ENCODE measurements at places on chromosomes 16 and 17. TPM values are rescaled to one million over a fixed set of nuclear protein-coding genes. Genes with fewer than 3 reads are reported as not detected.

GRCh38 chr16:62738666-62739460 lies 702.6 kb upstream of the CDH8 start:
- H3K27me3 ChIP-seq, result no peaks in the 10 kb centered on the region
- no peaks in the 10 kb centered on the region for H3K4me1 ChIP-seq
- H3K36me3 ChIP-seq, result no peaks in the 10 kb centered on the region
- no peak overlapping the region for H3K27ac ChIP-seq

DNA sequence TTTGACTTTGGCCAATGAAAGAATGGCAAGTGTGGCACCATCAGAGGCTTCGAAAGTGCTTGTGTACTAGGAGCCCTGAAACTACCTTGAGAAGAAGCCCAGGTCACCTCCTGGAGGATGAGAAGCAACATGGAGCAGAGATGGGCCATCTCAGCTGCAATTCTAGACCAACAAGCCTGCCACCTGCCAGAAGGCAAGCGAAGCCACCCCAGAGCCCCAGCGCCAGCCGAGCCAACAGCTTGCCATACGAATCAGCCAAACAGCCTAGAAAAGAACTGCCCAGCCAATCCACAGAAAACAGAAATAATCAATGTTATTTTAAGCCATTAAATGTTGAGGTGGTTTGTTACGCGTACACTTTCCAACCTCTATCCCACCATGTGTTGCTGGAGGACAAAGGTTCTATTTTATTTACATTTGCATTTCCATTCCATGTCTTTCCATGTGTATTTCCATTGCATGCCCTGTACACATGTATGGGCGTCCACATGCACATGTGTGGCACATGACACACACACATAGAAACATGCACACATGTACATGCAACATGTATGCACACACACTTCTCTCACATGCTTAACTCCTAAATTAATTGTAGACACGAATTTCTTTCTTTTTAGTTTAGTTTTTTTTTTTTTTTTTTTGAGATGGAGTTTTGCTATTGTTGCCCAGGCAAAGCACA lies 144.3 kb upstream of the TNRC6C start:
- H3K4me3 ChIP-seq, result no peak overlapping the region
- no peak for DNase-seq
- peaks cover 23% of the 10 kb centered on the region for H3K4me1 ChIP-seq
- no peaks in the 10 kb centered on the region for H3K27me3 ChIP-seq

Gene SDR42E1
- 4.2 TPM for total RNA-seq

DNA sequence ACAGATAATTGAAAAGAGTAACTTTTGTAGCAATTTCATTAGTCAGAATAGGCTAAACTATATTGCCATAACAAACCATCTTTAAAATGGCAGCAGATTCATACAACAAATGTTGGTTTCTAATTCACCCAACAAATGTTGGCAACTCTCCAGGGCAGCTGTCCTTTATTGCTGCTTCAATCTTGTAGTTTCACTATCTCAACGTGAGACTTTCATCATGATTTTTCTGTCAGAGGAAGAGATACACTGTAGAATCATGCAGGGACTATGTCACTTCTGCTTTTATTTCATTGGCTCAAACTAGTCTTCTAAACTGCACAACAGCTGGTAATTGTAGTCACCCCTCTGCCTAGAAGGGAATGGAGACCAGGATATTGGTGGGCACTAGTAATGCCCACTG lies 174.2 kb downstream of the TANC2 start:
- H3K36me3 ChIP-seq, result no peaks in the 10 kb centered on the region
- H3K27me3 ChIP-seq, result no peaks in the 10 kb centered on the region
- no peak overlapping the region for H3K27ac ChIP-seq
- no peak overlapping the region for H3K4me3 ChIP-seq

Gene OR1F1
- total RNA-seq, result not detected

DNA sequence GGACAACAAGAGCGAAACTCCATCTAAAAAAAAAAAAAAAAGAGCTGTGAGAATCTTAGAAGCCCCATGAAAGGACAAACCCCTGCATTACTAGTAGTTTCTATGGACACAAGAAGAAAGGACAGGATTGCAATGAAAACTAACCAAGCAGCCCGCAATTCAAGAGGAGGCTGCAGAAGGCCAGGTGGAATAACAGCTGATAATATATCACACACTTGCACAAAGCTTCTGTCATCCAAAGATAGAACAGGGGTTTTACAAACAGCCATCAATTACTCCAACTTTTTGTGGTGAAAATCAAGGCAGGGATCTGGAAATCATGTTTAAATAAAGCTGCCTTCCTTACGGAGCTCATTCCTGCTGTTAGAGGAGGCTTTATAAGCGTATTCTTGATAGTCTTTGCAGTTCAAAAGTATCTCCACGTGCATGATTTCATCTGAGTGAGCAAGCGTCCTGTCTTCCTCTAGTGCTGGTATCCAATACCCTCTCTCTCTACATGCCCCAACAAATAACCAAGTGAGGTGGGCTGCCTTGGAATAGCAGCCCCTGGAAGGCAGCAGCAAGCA lies 23.1 kb upstream of the TMEM94 start:
- peaks cover 10% of the 10 kb centered on the region for H3K4me1 ChIP-seq
- no peak overlapping the region for H3K27ac ChIP-seq
- no peaks in the 10 kb centered on the region for H3K27me3 ChIP-seq
- H3K36me3 ChIP-seq, result no peaks in the 10 kb centered on the region

Gene B3GNT9
- 12.8 TPM for total RNA-seq

GRCh38 chr16:71537643-71538042 lies 11.4 kb downstream of the CHST4 start:
- no peak overlapping the region for H3K4me3 ChIP-seq
- H3K36me3 ChIP-seq, result no peaks in the 10 kb centered on the region
- no peaks in the 10 kb centered on the region for H3K4me1 ChIP-seq
- no peak for DNase-seq

Gene HOXB6
- total RNA-seq, result 1.2 TPM

Gene TRPV3
- total RNA-seq, result 3.2 TPM

DNA sequence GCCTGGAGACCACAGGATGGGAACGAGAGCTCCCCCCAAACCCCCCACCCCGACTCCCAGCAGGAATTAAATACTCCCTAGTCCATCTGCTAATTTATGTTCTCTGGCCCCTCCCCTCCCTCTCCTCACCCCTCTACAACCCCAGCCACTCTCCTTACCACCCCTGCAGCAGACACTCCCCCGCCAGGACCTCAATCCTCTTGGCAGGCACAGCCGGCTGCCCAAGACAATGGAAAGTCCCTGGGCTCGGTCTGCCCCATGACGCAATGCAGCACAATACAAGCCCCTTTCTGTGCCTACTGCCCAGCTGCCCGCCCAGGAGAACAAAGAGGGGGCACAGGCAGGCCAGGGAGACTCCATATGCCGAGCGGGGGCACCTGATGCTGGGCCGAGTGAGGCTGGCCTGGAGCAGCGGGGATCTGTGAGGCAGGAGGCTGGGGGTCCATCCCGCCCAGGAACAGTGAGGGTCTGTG lies 30.3 kb upstream of the CDC42EP4 start:
- peaks cover 61% of the 10 kb centered on the region for H3K4me1 ChIP-seq
- DNase-seq, result no peak
- peak overlapping the region; percentile 95 for H3K27ac ChIP-seq
- no peaks in the 10 kb centered on the region for H3K36me3 ChIP-seq

- no peak overlapping the region for H3K27ac ChIP-seq
- H3K27me3 ChIP-seq, result no peaks in the 10 kb centered on the region
- no peak for DNase-seq
- no peaks in the 10 kb centered on the region for H3K4me1 ChIP-seq
These were observed 127.8 kb downstream of the HS3ST3B1 start for GRCh38 chr17:14428648-14429029.

DNA sequence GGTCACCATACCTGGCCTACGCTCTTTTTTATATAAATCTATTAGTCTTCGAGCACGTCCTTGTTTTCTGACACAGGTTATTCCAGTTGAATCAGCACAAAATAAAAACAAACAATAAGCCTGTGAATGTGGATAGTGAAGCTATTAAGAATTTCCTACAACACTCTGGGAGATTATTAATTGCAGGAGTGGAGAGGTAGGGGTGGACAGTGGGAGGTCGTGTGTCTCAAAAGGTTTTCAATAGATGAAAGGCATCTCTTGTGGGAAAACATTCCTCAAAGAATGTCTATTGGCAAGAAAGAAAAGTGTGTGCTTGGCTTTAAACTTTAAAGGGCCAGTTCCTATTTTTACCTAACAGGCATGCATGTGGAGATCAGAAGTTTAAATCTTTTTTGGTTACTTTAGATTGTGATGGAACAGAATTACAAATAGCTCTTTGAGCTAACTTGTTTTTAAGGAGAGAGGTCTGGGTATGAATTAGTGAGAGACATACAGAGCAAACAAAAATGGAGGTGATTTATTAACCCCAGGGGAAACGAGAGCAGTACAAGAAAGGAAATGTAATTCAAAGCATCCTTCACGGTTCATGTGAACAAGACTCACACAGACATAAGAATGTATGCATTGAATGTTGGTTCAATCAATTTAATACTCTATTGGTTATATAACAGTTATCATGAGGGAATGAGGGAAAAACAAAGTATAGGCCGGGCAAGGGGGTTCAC lies 9.0 kb downstream of the SMYD4 start:
- DNase-seq, result no peak
- H3K27ac ChIP-seq, result no peak overlapping the region
- H3K27me3 ChIP-seq, result no peaks in the 10 kb centered on the region

DNA sequence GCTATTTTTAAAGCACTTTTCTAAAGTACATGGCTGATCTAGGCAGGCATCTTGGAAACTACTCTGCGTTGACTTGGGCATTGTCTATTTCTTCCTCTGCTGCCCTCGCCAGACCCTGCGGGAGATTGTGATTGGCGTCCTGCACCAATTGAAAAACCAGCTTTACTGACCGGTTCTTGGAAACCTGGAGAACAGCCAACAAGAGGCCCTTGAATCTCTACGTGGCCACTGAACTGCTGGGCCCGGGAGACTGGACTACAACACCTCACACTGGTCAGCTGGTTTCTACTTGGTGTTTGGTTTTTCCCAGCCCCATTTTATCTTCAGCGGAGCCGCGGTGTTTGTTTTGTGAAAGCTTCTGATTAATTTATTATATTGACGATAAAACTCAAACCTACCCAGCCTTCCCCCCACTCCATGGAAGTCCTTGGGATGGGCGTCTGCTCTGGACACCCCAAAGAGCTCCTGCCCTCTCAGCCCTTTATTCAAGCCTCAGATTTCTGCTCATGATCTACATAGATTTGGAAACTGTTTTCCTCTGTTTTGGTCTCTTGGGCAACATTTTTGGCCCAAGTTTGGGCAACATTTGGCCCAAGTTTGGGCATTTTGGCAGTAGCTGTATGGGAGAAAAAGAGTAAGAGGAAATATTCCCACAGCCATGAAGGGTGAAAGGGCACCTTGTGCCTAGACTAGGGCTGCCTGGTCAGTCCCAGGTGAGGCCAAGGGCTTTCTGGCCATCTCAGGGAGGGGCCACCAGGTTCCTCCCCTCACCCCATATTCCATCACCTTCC lies 4.7 kb downstream of the MLX start:
- H3K27ac ChIP-seq, result no peak overlapping the region
- H3K27me3 ChIP-seq, result no peaks in the 10 kb centered on the region
- DNase-seq, result no peak
- peaks cover 17% of the 10 kb centered on the region for H3K4me1 ChIP-seq

Gene GAST
- total RNA-seq, result not detected

GRCh38 chr16:10660950-10661635 lies 33.6 kb downstream of the TEKT5 start:
- H3K27me3 ChIP-seq, result no peaks in the 10 kb centered on the region
- H3K4me3 ChIP-seq, result no peak overlapping the region
- no peak overlapping the region for H3K27ac ChIP-seq

GRCh38 chr16:78199325-78200022 lies 100.0 kb downstream of the WWOX start:
- H3K36me3 ChIP-seq, result no peaks in the 10 kb centered on the region
- no peaks in the 10 kb centered on the region for H3K4me1 ChIP-seq
- H3K27me3 ChIP-seq, result no peaks in the 10 kb centered on the region
- H3K4me3 ChIP-seq, result no peak overlapping the region
- no peak for DNase-seq

DNA sequence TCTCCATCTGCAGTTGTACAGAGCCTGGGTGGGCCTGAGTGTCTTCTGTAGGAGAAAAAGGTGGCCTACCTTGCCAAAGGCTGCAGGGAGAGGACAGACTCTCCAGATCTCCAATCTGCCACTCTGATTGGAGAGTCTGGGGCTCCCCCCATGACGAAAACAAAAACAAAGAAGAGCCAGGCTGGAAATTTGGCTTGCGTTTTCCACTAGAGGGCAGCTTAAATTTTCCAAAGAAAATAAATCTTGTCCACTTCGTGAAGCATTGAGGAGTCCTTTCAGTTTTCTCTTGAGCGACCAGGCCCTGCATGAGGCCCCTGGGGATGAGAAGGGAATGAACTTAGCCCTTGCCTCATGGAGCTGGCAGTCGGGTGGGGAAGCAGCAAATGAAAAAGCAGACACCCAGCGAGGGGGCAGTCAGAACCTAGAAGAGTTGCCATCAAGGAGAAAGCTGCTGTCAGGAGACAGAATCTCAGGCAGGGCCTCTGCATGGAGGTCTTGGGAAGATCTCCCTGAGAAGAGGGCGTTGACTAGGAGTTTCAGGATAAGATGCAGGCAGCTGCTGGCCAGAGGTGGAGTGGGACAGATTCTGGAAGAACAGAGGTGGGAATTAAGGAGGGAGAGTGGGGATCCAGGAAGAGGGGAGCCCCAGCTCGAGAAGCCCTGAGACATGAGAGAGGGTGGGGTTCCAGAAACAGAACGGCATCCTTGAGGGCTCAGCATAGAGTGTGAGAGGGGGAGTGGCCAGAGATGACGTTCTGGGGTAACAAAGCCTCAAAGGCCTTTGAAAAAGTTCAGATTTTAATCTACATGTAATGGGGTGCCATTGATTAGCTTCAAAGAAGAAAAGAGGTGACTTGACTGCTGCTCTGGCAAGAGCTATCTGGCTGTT lies 8.4 kb upstream of the SHCBP1 start:
- H3K4me3 ChIP-seq, result no peak overlapping the region
- H3K27me3 ChIP-seq, result no peaks in the 10 kb centered on the region
- no peak for DNase-seq
- H3K4me1 ChIP-seq, result no peaks in the 10 kb centered on the region

GRCh38 chr16:54204756-54205155 lies 81.8 kb downstream of the IRX3 start:
- no peaks in the 10 kb centered on the region for H3K27me3 ChIP-seq
- H3K4me1 ChIP-seq, result no peaks in the 10 kb centered on the region
- DNase-seq, result no peak

Gene TOM1L2
- total RNA-seq, result 88.6 TPM

Gene LDAF1
- 63.8 TPM for total RNA-seq

Gene AIPL1
- not detected for total RNA-seq

Gene PPY
- total RNA-seq, result not detected

- no peak overlapping the region for H3K4me3 ChIP-seq
- no peaks in the 10 kb centered on the region for H3K27me3 ChIP-seq
- H3K36me3 ChIP-seq, result no peaks in the 10 kb centered on the region
- peaks cover 12% of the 10 kb centered on the region for H3K4me1 ChIP-seq
- no peak overlapping the region for H3K27ac ChIP-seq
These were observed 242.3 kb downstream of the CCDC182 start for GRCh38 chr17:57502811-57503241.

DNA sequence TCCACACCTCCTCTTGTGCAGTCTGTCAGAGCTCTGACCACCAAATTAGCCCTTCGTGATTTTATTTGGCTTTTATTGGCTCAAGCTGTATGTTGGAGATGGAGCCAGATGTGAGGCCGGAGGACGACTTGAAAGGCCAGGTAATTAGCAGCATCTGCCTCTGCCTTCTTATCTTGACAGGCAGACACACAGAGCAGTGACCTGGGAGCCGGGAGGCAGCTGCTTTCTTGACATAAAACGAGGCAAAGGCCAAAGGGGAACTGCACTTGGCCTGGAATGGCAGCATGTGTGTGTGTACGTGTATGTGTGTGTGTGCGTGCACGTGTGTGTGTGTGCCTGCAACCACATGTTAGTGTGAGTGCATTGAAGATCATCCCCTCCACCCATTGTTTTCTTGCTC lies 56.9 kb upstream of the BRD7 start:
- H3K27me3 ChIP-seq, result no peaks in the 10 kb centered on the region
- H3K4me1 ChIP-seq, result no peaks in the 10 kb centered on the region
- H3K36me3 ChIP-seq, result no peaks in the 10 kb centered on the region

Gene KCNJ2
- total RNA-seq, result 10.8 TPM
